ENCODE measurements at places on chromosomes 4 and X.
A peak's percentile ranks its signal among the peaks of the same experiment; 100 is the strongest.

DNA sequence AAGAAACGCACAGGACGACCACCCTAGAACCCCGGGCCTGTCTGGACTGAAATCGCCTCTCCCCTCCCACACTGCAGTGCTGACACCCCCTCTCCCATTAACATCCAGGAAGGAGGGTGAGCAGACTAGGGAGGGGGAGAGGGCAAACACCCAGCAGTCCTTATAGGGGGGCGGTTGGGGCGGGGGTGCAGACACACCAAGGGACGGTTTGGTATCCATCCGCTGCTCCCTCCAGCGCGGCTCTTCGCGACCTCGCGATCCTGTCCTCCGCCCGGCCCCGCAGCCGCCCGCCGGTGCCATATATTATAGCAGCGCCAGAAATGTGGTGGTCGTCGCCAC lies 411 bp upstream of the GPRASP1 start:
- no peak for DNase-seq

- no peak for DNase-seq
Observed at GRCh38 chrX:16739574-16739973, 20.2 kb downstream of the SYAP1 start.

DNA sequence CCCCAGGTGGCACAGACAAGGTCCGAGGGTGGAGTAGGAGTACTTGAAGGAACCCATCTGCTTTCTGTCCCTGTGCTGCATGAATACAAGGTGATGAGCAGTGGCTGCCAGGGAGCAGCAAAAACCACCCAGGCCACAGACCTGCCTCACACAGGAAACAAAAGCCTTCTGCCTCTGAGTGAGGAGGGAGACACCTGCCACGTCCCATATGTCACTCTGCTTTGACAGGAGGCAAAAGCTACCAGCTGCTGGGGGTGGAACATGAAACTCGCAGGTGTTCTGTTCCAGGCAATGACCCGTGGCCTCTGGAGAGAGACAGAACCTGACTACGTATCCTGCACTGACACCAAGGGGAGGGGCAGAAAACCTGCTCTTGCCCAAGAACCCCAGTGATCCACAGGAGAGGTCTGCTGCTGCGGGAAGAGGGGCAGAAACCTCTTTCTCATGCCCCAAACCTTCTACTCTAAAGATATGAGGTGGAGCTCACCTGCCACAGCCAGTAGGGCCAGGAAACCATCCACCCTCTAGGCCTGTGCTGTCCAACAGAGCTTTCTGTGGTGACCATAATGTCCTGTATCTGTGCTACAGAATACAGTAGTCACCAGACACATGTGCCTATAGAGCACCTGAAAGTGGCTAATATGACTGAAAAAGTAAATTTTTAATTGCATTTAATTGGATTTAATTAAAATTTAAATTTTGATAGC lies 172.9 kb downstream of the PRDM5 start:
- peak; percentile 16 for DNase-seq

DNA sequence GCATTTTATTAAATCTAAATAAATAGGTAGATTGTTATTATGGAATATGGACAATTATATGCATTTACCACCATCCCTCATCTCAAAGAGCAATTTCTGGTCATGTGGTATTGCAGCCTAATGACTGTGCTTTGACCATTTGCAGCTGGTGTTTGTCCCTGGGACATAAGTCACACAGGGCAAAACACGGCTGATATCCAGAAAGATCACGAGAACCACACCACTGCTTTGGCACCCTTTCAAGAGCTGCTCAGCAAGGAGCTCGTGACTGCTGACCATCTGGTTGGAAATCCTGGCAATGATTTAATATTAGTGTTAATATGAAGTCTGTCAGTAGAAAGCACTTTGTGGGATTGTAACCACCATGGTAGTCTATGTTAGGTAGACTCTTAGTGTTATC lies 545.0 kb downstream of the GBA3 start:
- DNase-seq = no peak

- peak; percentile 71 for DNase-seq
Observed at GRCh38 chr4:152063621-152064240, 302.9 kb upstream of the GATB start.

DNA sequence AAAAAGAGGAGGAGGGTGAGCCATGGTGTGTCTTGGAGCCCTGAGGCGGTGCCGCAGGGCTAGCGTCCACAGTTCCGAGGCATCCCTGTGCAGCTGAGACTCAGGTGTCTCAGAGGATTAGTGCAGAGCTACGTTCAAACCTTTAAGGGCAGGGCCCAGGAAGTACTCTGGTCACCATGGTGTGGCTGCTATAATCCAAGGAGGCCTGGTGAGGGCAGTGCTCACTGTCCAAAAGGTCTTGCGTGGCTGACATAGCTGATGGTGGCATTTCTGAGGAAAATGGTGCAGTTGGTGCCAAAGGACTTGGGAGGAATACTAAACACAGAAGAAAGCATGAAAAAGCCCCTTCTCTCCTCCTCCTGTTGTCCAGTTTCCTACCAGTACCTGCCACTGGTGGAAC lies 146.9 kb downstream of the DCHS2 start:
- no peak for DNase-seq

DNA sequence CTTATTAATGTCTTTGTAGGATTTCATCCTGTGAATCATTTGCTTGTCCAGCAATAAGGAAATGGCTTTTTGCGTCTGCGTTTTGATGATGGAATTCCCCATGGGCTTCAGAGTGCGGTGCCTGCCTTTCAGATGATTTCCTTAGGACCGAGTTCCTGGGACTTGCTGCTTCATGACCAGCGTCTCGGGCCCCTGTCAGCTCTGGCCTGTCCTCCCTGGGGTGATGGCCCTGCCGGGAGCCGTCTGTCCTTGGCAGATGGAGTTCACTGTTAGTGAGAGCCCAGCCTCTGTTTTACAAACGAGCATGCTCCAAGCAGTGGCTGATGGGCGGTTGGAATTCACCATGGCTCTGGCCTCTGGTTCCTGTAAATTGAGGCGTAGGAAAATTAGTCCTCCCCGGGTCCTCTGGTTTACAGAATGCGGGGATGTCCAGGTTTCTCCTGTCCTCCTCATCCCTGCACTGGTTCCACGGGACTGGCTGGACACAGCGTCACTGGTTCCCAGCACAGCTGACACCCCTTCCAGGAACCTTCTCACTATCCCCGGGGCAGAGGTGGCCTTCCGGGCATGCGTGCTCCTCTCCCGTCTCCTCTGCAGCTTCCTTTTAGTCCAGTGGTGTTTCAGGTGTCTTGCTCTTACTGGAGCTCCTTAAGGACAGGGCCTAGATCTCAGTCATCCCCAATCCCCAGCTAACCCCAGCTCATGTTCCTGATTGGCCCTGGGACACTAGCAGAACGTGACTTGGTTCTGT lies 34.9 kb downstream of the TBC1D14 start:
- DNase-seq = no peak
